Stimulated activated naive CD8-positive, alpha-beta T cell treated with anti-CD3 and anti-CD28 coated beads, Interleukin-15, Interleukin-2, amounts not matched to agents 100 U/mL and 50 U/mL, for 24 hours (primary cell): ENCODE measurements at places on chromosomes 4 and X.

GRCh38 chr4:153433754-153434105 is 32.4 kb upstream of the TMEM131L start:
- DNase-seq: no peak

DNA sequence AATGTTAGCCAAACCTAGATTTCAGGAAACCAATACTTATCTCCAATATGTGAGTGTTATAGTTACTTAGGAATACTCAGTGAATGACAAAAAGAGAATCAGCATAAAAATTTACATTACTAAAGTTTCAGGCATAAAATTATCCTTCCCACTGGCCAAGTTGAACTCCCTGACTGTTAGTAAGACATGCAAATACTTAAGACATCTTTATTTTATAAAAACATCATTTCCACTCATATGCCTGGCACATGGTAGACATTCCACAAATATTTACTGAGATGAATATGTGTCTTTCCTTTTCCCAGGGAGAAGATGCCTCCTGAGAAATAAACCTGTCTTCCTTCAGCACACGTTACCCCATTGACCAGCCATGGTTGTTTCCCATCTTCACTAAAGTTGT is 7.3 kb downstream of the VEGFD start:
- DNase-seq: no peak

DNA sequence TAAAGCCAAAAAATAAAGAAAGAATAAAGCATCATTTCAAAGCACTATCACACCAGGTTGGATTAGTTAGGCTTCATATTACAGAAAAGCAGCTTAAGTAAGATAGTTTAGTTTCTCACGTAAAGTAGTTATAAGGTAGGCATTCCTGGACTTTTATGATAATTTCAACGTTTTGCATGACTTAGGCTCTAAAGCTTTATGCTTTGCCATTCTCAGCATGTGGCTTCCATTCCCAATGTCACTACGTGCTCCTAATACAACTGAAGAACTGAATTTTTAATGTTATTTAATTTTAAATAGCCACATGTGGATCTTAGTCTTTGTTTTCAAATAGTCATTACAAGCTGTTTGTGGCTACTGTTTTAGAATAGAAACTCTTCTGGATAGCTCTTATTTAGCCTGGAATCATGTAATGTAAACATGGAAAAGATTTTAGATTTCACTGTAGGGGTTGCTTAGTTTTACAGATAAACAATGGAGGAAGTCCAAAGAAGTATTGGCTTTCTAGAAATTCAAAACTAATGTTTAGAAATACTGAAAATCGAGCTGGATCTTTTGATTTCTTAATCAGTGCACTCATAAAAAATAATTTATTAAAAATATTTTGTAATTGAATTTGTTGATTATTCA is 710.0 kb downstream of the IL1RAPL1 start:
- DNase-seq: no peak

DNA sequence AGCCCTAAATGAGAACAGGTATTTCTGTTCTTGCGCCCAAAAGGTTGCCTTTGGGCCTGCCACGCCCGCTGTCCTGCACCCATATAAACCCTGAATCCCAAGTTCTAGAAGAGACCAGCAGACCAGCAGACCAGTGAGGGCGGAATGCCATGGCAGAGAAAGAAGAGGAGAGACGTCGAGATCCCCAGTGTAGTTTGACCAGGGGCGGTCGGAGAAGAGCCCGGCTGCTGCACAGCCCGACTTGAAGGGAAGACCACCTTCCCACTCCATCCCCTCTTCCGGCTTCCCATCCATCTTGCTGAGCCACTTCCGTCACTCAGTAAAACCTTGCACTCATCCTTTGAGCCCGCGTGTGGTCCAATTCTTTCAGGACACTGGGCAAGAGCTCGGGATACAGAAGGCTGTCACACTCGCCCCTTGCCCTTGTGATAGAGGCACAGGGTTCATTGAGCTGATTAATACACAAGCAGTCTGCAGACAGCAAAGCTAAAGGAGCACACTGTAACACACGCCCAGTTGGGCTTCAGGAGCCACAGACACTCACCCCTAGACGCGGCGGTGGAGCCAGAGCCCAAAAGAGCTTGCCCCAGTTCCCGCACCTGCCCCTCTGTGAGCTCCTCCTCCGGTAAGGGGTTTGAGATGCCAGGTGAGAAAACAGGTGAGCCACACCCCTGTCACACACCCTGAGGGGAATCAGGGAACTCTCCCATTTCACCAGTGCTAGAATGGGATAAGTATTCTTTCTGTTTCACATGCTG is 230.8 kb downstream of the PCDH10 start:
- DNase-seq: no peak

DNA sequence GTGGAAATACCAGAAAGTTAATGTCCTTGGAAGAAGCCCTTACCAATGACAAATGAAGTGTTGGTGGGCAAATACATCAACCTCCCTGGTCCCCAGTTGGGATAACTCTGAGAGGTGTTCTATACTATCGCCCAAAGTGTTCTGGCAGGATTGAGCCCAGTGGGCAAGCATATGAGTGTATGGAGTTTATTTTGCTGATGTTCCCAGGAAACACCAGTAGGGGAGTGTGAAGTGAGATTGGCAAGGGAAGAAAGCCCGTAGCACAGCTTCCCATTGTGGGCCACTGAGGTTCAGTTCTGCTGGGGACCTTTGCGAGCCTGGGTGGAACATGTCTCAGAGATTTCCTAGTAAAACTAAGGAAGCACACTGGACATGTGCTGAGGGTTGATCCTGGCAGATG is 65.1 kb downstream of the ARHGAP6 start:
- no peak for DNase-seq

DNA sequence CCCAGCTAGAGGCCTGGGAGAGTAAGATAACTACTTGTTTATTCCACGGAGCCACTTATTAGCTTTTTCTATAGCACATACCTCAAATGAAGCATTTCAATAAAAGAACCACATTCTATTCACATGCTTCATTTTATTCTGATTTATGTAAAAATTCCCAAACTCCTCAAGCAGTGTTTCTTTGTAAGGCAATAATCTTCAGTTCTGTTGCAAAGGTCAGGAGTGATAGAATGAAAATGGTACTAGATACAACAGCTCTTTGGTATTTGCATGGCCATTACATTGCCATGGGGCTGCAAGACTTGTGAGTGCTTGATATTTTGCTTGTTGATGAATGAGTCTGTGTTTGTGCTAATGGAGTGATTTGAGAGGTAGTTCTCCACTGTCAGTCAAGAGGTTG is 39.4 kb downstream of the AR start:
- DNase-seq: no peak

GRCh38 chr4:166290426-166290825 is 417.4 kb downstream of the TLL1 start:
- DNase-seq: no peak

GRCh38 chr4:173858471-173858870 is 328.4 kb upstream of the HAND2 start:
- DNase-seq: no peak

- no peak for DNase-seq
These were observed 48.7 kb upstream of the SRD5A3 start for GRCh38 chr4:55297346-55297745.

DNA sequence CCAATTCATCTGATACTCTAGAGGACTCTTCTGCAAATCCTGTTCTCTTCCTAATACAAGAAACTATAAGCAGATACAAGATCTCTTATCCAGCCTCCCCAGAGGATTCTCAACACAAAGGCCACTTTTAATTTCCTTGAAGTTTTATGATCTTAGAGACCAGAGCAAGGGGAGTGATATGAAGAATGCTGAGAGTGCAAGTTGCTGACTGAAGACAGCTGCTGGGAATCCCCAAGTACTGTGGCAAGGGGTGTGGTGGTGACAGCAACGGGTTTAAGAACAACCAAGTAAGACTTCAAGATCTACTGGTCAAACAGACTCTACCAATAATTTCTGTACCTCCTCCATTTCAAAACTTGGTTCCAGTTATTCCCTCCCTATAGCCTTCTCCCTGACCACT is 7.0 kb downstream of the AMMECR1 start:
- DNase-seq: peak; percentile 14

DNA sequence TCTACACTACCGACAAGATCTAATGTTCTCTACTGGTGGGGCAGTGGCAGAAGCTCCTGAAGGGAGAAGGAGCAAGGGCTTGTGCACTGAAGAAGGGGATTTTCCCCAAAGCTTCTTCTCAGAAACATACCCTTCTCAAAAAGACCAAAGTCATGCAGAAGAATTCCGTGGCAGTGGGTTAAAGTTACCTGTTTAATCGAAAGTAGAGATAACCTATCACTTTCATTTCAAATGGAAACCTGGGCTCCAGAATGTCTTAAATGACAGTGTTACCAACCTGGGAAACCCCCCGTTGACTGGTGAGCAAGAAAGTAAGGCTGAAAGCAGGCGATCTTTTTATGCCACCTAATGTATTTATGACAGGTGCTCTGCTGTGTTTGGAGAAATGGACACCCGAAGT is 92.5 kb upstream of the TEX13D start:
- peak; percentile 36 for DNase-seq

DNA sequence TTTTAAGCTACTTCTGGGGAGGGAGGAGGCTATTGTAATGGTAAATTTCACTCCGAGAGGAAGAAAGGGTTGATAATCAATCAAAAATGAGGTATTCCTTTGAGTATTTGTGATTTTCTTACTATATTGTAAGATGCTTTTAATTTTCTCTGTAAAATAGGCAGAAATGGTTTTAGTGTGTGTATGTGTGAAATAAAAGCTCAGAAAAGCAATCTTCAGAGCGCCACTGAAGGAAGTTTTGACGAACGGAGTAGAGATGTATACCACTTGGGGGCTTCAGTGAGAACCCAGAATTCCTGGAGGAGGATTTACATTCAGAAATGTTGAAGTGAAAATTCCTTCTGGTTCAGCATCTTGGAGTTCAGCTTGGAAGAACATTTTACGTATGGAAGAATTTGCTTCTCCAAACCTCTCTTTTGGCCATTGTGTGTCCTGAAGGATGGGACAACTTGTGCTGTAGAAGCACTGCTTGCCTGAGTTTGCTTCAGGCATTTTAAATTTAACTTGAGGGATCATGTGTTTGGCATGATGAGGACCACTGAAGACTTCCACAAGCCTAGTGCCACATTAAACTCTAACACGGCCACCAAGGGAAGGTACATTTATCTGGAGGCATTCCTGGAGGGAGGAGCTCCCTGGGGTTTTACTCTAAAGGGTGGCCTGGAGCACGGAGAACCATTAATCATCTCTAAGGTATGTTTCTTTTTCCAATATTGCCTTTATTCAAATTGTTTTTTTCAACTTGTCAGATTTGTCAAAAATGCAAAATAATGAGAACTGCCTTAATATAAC is 695 bp downstream of the SHROOM3 start:
- no peak for DNase-seq

GRCh38 chr4:153785910-153786721 is 2.8 kb downstream of the SFRP2 start:
- no peak for DNase-seq

- no peak for DNase-seq
These were observed 258.4 kb downstream of the PPARGC1A start for GRCh38 chr4:23631255-23631950.

DNA sequence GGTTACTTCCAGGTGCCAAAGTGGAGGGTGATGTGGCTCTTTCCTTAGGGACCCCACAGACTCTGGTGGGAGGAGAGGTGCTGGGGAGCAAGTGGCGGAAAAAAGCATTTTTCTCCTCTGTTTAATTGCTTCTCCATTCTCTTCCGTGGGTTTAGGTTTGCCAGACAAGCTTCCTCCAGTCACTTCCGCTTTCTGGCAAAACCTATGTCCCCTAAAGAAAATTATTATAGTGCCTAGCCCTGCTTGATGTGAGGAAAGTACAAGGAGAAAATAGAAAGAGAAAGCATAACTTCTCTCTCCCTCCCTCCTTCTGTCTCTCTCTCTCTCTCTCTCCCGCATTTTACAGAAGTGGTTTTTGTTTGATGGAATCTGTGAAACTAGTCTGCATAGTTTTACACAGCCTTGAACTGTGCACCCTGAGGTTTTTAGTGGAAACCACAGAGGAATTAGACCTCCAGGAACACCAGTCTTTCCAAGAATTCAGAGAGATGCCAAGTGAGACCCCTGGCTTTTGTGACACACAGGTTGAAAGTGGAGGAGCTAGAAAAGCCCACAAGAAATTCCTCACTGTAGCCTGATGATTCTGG is 231.1 kb upstream of the ANXA3 start:
- DNase-seq: no peak

DNA sequence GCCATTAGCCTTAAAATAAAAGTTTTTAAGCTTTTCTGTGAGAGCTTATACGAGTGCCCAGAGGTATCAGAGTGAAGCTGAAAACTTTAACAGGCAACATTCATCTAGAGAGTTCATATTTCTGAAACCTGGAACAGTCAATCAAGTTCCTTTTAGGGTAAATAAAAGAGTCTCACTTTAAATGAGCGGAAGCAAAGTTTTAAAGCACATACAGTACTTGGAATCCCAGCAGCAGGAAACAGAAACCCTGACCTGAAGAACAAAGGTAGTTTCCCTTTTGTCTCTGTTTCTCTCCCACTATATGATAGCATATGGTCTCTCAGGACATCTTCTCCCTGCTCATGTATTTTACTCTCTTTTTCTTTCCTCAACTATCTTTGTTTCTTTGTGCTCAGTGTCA is 153.0 kb downstream of the ASB9 start:
- no peak for DNase-seq

DNA sequence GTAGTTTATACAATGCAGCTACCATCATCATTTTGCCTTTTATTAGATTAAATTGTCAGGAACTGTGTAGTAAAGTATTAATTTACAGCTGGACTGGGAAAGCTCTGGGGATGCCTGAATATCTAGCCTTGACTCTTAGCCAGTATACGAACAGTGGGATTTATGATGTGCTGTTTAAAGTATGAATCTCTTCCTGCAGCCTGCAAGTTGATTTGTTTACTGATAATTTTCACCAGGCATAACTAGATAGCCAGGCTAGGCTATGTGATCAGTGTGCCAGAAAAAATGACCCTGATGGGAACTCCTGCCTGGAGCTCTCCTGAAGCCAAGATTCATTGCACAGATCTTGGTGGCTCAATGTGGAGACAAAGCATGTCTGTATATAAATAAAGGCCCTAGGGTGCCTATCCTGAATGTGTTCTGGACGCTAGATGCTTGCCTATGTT is 119.2 kb downstream of the SCLT1 start:
- DNase-seq: no peak

- DNase-seq: peak; percentile 43
These were observed 2.3 kb upstream of the SOWAHD start for GRCh38 chrX:119755981-119756533.

- no peak for DNase-seq
These were observed 137.4 kb downstream of the BMP15 start for GRCh38 chrX:51047950-51048349.

- no peak for DNase-seq
These were observed 5.2 kb downstream of the HTT start for GRCh38 chr4:3079694-3080123.

DNA sequence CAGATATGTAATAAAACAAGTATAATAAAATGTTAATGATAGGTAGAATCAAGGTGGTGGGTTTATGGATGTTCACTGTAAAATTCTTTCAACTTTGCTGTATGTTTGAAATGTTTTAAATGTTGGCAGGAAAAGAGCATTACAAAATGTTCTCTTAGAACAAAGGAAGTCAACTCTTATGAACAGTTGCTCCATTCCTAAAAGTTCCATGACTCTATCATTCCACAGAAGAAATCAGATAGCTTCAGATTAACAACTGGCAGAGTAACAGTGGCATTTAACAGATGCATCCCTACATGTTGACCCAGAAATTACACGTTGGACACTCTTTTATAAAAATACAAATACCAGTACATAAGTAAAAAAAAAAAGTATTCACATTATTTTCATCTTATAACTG is 2023.7 kb downstream of the ARAP2 start:
- DNase-seq: no peak
